CD4-positive, alpha-beta T cell treated with Interleukin-12 subunit alpha and Interleukin-12 subunit beta, for 1 hour (primary cell): ENCODE measurements at places on chromosomes 1 and 21.

DNA sequence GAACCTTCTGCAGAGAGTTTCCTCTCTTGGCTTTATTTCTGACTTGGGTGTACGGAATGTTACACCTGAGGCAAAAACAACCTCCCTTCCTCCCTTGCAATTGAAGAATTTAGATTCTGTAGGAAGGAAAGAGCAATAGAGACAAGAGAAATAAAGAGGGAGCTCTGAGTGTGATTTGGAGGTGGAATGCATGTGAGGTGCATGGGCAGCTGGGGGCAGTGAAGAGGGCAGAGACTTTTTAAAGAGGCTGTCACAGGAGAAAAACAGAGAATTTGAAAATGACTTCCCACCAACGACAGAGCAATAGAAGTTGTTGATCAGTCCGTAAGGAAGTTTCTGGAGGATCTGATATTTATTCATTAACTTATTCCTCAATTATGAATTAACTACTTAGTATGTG lies 172.0 kb upstream of the B3GALT2 start:
- no peak for DNase-seq

DNA sequence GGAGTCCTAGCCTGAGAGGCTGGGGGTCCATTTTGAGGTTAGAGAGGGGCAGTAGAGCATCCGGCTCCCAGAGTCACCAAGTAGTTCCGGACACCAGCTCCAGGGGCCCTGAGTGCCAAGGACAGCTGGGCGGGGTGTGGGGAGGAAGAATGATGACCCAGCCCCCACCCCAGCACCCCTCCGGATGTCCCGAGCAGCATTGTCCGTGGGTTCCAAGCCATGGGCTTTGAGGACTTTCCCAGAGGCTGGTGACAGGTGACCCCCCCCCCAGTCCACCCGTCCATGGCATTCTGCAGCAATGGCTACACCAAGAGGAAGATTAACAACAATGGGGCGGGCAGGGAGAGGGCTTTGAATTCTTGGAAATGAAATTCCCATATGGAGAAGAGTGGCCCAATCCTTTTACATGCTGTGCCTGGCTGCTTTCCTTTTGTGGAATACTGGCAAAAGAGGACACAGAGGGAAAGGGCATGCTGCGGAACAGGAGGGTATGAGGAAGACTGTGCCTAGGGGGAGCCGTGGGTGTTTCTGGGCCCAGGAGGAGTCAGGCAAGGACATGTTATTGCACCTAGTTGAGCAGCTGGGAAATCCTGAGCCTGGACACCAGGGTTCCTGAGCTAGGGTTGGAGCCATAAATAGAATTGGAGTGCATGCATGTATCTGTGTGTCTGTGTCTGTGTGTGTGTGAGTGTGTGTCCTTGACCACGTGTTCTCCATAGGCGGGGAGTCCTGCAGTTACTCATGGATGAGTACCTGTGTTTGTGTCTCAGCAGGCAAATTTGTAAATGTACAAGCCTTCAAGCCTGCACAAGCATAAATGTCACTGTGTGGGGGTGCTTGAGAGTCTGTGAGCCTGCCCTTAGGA lies 956 bp downstream of the ATP1A2 start:
- no peak for DNase-seq

- no peak for DNase-seq
These were observed 6.4 kb upstream of the RGS2 start for GRCh38 chr1:192802406-192802805.

- no peak for DNase-seq
These were observed 520.7 kb upstream of the CAMK1G start for GRCh38 chr1:209062863-209063262.

DNA sequence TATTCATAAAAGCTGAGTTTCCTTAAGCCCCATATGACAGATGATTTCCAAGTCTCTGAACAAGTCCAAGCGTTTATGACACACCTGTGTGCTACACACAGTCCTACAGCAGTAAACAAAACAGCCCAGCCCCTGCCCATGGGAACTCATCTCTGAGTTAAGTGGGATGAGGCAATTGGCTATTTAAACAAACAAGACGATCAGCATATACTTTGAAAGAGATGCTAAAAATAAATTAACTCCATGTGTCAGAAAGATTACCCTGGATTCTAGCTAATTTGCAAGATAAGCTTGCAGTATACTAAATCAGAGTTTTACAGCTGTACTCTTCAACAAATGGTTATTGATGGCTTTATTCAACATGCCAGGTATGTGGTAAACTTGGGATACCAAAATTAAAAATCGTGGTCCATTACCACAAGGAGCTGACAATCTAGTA lies 7.0 kb downstream of the PSMG1 start:
- no peak for DNase-seq

GRCh38 chr1:155250246-155250632 lies 5.0 kb downstream of the ENTREP3 start:
- DNase-seq, result no peak

DNA sequence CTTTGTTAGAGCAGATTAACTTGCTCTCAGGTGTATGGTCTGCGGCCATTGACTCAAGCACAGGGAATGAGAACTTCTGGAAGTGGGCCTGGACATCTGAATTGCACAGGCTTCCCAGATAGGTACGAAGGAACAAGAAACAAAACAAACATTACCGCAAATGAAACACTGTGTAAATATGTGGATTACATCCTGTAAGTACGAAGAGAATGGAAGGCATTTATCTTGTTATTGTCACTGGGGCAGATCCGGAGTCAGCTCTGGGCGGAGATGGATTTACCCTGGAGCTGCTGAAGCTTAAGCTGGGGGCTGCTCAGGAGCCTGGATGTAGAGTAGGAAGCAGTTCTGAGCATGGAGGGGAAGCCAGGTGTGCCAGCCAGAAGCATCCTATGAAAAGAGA lies 6.8 kb downstream of the HES2 start:
- DNase-seq, result no peak

DNA sequence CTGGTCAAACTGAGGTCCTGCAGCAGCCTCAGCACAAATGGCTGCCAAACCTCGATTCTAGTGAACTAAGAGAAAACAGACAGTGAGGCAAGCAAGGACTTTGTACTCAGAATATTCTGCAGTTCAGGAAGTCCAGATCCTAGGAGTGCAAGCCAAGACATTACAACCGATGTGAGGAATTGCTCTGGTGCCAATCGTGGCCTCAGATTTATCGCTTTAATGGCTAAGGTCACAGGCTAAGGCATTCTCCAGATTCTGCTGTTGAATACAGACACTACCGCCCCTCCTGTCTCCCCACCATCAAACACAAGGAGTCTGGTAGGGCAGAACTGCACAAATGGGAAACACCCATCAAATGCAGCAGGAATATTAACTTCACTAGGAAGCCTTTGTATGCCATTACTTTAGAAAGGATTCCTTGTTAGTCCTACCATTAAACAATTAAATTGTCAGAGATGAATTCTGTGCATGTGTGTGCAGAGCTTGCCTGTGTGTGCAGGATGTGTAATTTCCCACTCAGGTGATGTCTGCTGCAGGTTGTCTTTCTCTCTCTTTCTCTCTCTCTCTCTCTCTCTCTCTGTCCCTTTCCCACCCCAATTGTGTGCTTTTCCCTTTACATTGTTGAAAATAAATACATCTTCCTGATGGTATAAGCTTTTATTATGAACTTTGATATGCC lies 9.2 kb upstream of the SERTAD4 start:
- DNase-seq, result no peak

- no peak for DNase-seq
These were observed 110.2 kb downstream of the CRYAA start for GRCh38 chr21:43278766-43279577.

DNA sequence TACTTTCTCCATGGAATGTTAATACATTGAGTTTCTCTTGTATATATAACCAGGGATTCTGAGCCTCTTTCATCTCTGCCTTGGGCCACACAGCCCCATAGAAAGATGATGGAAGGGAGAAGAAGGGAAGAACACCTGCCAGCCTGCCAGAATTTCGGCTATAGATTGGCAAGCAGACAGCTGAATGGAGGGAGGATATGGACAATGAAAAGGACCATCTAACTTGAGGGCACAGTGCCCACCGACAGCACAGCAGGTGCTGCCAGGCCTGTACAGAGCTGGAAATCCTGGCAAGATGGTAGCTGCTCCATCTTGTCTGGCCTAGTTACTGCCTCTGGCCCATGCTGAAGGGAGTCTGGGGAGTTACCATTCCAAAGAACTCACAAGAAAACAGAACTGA lies 244.3 kb downstream of the FGGY start:
- no peak for DNase-seq
